WTC11 (cell line): ENCODE measurements at places on chromosomes 3 and 15.

DNA sequence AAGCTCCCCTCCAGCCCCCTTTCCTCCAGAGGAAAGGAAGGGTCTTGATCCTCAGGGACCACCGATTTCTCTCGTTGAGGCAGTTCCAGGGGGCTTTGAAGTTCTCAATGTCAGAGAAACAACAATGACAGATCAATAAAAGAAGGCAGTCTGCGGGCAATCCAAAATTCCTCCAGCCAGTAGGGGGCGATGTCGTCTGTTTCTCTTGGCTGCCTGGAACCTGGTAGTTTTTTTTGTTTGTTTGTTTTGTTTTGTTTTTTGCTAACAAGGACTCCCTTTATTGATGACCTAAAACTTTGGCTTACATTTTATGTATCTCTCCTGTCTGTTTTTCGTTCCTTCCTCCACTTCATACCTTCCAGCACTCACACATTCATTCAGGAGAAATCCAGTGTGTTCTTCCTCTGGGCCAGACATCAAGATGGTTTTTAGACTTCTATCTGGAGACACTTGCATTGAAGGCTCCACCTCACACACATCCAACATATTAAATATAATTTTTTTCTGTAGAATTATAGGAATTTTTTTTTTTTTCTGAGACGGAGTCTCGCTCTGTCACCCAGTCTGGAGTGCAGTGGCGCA is 276.6 kb downstream of the RPLP1 start:
- peak; percentile 67 for DNase-seq

- DNase-seq = no peak
Measured at GRCh38 chr3:125098611-125099291, 43.0 kb upstream of the HEG1 start.

GRCh38 chr3:194098843-194099183 is 37.1 kb upstream of the HES1 start:
- no peak for DNase-seq

- DNase-seq = peak; percentile 75
Measured at GRCh38 chr3:49930922-49931321, 1.3 kb upstream of the MON1A start.

DNA sequence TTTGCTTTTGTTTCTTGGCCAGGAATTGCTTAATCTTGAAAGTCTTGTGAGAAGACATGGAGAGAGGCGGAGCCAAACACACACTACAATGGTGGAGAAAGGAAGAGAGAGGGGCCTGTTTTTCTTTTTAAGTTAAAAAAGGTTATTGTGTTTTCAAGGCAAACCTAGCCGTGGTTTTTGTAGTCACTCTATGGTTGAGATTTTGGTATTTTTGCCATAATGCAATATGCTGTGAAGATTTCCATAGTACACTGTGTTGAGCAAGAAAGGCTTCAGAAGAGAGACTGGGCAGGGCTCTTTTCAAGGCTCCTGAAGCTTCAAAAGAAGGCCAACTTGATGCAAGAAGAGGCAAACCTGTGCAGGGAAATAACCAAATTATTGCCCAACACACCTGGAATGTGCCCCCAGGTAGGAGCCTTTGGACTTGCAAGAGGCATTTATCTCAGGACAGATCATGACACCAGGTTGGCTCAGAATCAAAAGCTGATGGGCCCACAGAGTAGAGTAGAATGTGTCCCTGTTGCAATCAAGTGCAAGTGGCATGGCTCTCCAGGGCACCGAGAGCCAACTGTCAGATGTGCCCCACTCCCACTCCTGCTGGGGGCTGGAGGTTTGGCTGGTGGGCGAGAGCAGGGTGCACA is 22.1 kb downstream of the AMOTL2 start:
- no peak for DNase-seq

DNA sequence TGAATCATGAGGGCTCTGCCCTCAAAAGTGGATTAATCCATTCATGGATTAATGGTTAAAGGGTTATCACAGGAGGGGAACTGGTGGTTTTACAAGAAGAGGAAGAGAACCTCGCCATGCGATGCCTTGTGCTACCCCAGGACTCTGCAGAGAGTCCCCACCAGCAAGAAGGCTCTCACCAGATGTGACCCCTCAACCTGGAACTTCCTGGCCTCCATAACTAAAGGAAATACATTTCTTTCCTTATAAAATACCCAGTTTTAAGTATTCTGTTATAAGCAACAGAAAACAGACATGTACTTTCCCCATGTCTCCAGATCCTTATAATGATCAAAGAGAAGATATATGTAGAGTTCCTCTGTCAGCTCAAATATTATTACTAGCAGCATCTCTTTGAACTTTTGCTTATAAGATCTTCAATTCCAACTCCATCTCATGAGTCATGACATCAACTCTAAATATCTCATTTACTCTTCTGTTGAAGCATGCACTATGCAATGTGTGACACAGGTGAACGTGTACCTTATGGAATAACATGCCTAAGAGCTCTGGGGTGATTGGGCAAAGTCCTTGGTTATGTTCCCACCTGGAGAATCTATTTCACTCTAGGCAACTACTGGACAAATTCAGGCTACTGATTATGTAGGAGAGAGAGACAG is 37.5 kb upstream of the ZBTB38 start:
- no peak for DNase-seq

DNA sequence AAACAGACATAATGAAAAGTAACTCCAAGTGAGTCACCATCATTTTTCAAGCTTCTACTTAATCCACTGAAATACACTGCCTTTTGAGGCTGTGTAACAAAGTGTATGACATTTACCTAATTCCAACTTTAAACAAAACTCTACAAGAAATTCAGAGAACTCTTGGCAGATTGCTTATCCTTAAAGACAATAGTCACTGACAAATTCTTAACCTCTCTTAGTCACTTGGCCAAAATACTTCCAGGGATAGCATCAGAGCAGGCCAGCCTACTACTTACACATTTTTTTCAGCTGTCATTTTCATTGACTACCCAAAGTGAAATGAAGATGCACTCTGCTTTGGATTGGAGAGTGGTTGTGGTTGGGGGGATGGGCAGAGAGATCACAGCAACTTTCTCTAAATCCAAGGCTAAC is 3.6 kb downstream of the WWTR1 start:
- DNase-seq = no peak

- no peak for DNase-seq
Measured at GRCh38 chr3:53624061-53624857, 129.8 kb downstream of the CACNA1D start.
